ENCODE measurements at places on chromosomes 12 and 14.
A peak's percentile ranks its signal among the peaks of the same experiment; 100 is the strongest.

GRCh38 chr14:103638594-103638993 is 9.6 kb downstream of the KLC1 start:
- no peak for DNase-seq

- DNase-seq, result no peak
Measured at GRCh38 chr14:60656686-60657455, 7.6 kb upstream of the SIX1 start.

GRCh38 chr12:39619660-39620433 is at the start of gene ABCD2:
TSS of gene ABCD2 (minus strand) at chr12:39619803. CDS start at chr12:39619615, 188 bp downstream.
- DNase-seq, result peak; percentile 58

DNA sequence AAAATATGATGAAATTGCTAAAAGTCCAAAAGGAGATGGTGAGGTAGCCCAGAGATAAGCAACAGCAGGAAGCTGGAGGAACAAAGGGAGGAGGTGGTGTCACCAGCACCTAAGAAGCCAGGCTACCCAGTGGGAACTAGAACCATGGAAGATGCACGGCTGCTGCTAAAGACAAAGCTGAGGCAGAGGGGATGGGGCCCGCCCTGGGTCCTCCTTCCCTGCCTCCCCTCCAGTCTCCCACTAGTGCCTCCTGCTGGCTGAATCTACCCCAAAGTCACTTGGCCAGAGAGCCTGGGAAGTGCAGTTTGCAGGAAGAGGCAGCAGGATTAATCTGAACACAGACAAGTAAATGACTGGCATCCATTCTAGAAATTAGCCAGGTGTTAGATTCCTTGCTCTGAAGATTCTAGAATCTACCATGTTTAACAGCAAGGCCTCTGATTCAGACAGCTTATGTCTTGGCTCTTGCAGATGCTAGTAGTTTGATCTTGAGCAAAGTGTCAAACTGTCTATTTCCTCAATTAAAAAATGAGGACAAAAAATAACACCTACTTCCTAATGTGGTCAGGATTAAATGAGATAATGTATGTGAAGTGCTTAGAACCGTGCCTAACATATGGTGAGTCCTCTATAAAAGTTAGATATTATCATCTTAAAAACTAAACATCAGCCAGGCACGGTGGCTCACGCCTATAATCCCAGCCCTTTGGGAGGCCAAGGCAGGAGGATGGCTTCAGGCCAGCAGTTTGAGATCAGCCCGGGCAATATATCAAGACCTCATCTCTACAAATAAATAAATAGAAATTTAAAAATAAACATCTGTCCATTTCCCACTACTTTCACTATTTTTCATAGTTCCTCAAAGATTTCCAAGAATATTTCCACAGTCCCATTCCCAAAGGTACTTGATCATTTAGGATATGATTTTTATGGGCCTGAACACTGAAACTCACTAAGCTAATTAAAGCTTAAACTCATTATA is 5.8 kb upstream of the LRP10 start:
- no peak for DNase-seq

DNA sequence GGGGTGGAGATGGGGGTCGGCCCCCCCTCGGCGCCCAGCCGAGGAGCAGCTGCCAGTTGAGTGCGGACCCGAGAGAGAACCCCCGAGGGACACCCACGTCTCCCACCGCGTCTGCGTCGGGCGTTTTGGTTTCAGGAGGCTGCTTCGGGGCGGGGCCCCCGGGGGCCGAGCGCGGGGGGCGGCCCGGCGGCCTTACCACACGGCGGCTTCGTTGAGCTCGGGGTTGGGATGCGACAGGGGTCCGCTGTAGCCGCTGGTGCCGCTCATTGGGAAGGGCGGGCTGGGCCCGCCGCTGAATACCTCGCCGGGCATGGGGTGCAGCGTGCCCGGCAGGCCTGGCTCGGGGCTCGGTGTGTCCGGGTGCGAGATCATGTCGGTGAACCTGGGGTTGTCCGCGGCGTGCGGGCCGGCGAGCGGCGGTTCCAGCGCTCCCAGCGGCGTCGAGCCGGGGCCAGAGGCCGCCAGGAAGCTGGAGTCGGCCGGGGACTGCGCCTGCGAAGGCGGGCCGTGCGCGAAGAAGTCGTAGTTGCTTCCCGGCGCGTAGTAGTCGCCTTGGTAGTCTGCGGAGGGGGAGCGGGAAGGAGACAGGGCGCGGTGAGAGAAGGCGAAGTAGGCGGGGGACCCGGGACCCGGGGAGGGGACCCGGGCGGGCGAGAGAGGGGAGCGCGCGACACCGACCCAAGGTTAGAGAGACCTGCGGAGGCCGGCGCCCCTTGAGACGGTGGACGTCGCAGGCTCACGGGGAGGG is 8.5 kb downstream of the LHX5 start:
- no peak for DNase-seq

- no peak for DNase-seq
Measured at GRCh38 chr12:56029666-56030293, 8.9 kb downstream of the IKZF4 start.

DNA sequence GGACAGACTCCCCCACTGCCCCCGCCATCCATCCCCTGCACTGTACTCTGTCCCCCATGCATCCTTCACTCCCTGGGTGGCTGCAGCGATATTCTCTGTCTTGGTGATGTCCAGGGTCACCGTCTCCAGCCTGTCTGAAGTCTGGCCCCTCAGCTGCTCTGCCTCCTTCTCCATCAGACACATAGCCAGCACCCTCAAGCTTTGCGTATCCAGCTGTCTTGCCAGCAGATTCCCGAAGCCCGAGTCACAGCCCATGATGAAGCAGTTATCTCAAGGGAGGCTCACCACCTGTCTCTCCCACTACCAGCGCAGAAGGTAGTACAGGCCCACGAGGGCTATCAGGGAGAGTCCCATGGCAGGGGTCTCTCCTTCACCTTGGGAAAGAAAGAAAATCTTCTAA is 77.8 kb downstream of the HSD17B6 start:
- DNase-seq, result no peak

DNA sequence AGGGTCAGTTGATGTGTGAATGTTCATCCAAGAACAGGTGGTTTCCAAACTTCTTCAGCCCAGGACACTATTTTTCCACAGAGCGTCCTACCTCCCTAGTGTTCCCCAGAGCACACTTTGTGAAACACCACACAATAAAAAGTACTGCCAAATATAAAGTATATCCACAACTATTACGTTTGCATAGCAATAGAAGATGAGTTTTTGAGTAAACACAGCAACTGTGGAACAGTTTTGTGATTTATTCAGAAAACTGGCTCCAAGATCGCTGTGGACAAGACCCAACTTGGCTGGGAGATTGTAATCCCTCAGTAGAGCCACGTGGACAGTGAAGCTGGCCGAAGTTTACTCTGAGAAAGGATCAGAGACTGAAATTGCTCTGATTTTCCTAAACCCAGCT is 14.5 kb upstream of the MAP1LC3B2 start:
- no peak for DNase-seq

DNA sequence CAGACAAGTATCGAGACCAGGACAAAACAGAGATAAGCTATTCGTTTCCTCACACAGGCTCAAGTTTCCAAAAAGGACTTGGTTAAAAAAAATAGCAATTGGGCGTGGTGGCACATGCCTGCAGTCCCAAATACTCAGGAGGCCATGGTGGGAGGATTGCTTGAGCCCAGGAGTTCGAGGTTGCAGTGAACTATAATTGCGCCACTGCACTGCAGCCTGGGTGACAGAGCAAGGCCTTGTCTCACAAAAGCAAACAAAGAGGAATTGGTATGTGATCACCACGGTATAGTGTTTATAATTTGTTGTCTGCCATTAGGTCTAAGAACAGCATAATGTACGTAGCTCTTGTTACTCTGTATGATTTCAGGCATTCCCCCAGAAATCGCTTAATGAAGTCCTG is 175.3 kb downstream of the DERA start:
- no peak for DNase-seq

DNA sequence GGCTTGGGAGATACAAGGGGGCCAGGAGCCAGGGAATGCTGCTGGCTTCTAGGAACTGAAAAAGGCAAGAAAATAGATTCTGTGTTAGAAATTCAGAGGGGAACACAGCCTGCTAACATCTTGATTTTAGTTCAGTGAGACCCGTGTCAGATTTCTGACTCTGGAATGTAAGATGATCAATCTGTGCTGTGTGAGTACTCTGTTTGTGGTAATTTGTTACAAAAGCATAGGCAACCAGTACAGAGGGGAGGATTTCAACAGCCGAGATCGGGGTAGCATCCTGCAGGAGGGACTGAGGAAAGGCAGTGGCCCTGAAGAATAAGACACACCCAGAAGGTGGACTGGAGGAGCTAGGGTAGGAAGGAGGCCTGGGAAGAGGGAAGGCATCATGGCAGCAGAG is 410.0 kb upstream of the CCDC196 start:
- no peak for DNase-seq

DNA sequence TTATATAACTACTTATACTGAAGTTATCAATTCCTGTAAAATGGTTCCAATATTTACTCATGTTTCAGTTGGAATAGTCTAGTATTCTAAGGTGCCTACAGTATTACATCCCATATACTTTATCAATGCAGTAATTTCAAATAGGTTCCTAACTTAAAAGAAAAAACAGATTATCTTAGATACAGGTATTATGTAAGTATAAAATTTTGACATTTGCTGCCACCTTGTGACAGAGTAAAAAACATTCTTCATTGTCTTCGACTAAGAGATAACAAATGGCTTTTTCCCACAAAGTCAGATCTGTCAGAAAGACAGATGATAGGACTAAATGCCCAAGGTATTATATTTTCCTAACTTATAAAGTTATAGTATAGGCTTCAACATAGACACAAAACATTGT is 78.7 kb downstream of the TXNDC16 start:
- DNase-seq, result no peak

DNA sequence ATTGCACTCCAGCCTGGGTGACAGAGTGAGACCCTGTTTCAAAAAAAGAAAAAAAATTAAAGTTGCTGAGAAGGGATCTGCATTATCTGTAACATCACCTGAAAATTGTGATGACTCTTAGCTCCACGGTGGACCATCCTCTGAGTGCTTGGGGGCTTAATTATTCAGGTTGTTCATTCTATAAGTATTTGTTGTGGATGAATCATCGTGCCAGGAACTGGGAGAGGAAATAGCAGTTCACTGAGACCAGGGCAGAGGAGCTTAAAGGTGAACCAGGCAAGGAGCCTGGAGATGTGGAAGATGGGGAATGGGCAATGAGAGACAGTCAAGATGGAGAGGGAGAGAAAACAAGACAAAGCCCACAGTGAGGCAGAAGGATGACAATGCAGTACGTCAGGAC is 25.5 kb upstream of the GSC start:
- DNase-seq, result no peak

DNA sequence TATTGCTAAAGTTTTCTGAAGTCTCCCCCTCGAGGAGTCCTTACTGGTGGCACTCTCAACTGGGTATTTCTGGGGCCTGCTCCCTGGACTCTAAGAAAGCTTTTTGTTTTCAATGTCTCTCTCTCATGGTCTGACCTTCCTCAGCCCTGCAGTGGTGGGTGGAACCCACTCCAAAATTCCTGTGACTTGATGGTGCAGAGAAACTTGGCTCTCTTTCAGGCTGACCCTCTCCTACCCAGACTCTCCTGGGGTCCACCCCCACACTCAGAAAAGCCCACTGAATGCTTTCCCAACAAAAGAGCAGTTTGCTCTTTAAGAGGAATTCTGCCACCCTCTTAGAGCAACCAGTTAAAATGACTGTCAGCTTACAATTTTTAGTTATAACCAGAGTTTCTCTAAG is 967 bp upstream of the PTCSC3 start:
- DNase-seq, result no peak

GRCh38 chr14:88576222-88576621 is 13.4 kb downstream of the ZC3H14 start:
- DNase-seq, result no peak

DNA sequence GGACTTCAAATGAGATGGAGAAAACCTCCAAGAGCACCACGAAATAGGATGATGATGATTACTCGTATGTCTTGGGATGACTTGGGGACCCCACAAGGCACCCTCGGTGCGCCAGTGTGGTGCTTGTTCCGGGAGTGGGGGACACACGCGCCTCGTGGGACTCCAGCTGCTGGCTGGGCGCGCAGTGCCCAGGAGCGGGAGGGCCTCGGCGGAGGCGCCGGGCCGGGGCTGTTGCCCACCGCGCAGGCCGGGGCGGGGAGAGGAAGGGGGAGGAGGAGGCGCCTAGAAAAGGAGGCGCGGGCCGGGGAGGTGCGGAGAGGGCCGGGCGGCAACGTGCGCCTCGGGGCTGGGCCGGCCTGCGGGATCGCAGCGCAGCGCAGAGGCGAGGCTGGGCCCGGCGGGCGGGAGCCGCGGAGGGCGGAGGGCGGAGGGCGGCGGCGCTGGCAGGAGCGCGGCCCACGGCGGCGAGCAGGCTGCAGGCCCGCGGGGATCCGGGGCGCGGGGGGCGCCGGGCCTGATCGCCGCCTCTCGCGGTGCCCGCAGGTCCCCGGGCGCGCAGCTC is at the start of gene RFLNA:
Gene RFLNA, plus strand, starts transcription at position 314 of the 562 bp plus-strand sequence. CDS start 337 bp downstream, outside the sequence.
- no peak for DNase-seq

DNA sequence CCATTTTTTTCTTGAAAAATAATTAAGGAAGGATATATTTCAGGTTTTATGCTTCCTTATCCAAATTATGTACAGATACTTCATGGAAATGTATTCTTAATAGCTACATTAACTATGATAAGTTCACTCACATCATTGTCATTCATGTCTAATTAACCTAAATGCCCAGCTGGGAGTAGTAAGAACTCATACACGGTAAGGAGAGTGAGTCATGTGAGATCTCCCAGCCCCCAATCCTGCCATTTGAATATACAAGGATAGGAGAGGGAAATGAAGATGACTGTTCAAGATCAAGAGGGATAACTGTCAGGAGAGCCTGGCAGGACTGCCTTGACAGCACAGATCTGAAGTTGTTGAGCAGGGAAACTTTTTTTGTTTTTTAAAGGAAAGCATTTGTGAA is 343.4 kb upstream of the USP15 start:
- DNase-seq, result no peak

DNA sequence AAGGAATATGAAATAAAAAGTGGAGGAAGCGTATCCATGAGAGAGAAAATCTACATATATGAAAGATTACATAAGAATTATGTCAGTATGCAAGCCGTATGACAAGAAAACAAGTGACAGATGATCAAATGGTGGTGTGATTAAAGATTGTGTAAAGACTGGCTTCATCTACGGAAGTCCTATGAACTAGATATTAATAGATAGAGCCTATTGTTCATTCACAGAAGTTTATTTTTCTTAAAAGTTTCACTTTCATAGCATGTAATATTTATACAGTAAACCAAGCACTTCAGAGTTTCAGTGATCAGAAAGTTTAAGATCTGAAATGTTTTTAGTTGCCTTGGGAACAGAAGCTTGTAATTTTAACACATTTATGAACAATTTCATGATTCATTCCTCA is 84.5 kb downstream of the VRK1 start:
- no peak for DNase-seq

DNA sequence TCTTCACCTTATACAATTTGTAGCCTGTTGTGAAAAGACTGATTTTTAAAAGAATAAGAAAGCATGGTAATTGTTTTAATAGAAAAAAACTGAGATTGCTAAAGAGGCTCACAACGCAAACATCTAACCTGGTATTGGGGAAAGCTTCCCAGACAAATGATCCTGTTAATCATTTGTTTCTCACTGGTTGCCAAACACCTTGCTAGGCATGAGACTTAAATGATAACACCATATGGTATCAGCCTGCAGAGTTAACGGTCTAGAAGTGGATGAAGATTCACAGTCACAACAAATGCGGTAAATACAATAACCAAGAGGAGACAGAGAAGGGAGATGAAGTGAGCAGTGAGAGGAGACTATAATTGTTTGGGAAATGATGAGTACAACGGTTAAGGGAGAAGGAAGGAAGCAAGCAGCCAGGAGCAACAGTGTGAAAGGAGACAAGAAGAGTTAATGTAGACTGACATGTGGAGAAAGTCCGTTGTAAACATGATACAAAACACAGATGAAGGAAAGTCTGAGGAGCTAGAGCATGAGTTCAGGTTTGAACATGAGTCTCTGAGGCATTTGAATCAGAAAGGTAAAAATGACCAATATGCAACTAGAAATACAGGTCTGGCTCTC is 19.8 kb downstream of the GXYLT1 start:
- no peak for DNase-seq

All from activated CD4-positive, alpha-beta T cell treated with anti-CD3 and anti-CD28 coated beads for 24 hours (primary cell).